ENCODE measurements at places on chromosomes 16 and 17.
A peak's percentile ranks its signal among the peaks of the same experiment; 100 is the strongest.

- no peak for DNase-seq
These were observed 1.8 kb downstream of the CNTNAP4 start for GRCh38 chr16:76278980-76279379.

DNA sequence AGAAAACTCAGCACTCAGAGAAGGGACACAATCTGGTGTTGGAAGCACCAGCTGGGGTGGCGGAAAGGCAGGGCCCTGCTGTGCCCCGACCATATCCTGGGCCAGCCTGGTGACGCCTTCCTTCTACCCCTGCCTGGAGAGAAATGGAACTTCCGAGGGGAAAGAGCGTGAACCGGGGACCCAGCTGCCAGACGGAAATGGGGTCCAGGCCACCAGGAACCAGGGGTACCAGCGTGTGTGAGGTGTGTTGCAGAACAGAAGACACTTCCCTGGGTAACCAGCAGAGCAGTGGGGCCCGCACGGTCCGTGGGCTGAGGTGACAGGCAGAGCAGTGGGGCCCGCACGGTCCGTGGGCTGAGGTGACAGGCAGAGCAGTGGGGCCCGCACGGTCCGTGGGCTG lies 6.8 kb downstream of the RAB40B start:
- no peak for DNase-seq

DNA sequence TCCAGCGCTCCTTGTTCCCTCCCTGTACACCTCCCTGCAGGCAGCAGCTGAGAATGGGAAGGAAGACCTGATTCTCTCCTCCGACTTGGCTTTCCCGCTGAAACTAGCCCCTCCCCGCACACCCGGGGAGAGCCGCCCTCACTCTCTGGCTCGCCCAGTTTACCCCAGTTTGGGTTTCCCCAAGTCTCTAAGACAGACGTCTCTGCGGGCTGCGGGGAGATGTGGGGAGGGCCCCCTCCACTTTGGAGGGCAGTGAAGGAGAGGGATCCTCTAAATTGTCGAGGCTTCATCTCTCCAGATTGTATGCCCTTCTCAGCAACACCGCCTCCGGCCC lies 797 bp downstream of the GRB7 start:
- no peak for DNase-seq

- peak; percentile 90 for DNase-seq
These were observed 18.7 kb upstream of the ZNF689 start for GRCh38 chr16:30628628-30629540.

DNA sequence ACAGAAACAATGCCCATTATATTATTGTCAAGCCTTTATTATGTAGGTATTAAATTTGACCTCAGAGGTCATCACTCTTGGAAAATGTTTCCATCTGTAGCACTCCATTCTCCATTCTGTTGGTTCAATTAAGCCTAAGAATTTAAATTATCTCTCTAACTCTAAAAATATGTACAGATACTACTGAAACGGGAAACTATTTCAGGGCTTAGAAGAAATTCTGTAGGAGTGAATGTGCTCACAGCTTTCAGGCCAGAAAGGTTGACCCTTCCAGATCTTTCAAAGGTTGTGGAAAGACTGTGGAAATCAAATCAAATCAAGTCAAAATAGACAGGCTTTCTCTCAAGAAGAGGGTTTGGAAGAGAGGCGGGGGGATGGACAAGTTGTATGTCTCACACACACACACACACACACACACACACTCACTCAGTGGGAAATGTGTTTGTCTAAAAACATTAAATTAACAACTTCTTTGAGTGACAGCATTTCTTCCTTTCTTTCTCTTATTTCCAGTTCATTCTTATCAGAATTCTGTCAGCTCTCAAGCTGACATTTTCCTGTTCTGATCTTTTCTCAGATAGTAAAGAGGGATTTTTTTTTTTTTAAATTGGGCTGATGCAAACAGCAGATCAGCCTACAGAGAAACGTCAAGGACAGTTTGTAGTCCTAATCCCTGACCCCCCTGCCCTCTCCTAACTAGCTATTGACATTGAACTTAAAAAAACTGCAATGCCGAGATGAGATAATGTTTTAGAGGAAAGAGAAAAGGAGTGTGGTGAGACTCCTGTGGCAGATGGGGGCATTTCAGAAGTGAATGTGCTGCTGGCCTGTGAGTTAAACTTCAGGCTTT lies 139.0 kb upstream of the ZFHX3 start:
- DNase-seq: no peak

- no peak for DNase-seq
These were observed 34.0 kb downstream of the DGKE start for GRCh38 chr17:56867948-56868376.

GRCh38 chr17:79019632-79020584 lies 4.1 kb upstream of the C1QTNF1 start:
- DNase-seq: no peak

DNA sequence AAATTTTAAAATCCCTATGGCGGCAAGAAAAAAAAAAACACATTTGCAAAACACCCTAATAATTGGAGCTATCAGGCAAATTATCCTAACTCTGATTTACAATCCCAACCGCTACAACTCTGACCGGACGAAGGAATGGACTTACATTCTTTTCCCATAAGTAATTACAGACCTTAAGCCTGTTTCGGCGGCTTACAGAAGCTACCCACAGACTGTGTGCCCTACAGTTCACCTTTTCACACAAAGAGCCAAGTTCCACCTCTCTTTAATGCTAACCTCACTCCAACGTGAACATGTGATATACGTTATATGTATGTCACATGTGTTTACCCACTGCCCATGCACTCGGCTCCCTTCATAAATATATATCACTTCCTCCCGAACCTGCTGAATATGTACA lies 8.7 kb upstream of the MEAK7 start:
- DNase-seq: no peak

GRCh38 chr16:68252383-68252782 lies 7.2 kb downstream of the PLA2G15 start:
- no peak for DNase-seq

DNA sequence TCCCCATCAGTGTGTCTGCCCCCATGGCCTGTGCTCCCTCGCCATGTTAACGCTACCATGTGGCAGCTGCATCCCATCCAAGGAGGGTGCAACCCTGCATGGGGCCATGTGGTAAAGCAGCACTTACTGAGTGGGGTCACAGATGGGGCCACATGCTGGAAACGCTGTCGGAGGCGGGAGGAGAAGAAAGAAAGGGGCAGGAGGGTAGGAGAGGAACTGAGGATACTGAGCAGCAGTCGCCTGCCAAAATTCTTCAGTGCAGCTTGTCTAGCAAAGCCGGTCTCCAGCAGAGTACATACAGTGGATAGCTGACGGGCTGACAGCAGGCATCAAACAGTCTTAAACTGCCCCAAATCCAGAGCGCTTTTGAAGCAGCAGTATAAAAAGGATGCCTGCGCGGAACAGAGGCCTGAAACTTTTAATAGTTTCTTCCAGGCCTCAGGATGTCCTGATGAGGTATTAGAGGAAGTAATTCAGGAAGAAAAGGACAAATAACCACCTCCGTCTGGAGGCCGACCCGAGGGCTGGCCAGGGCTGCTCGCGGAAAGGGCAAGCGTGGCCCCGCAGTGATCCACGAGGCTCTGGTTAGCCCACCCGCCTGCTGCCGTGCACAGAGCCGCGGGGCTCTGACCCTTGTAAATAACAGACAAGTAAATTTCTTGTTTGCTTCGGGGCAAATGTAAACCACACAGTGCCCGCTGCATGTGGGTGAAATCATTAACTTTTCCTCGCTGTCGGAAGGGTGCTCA lies 149.0 kb downstream of the CCDC182 start:
- DNase-seq: no peak

Measured in HEK293T (cell line).